ENCODE measurements at places on chromosomes 2 and 18.
A peak's percentile ranks its signal among the peaks of the same experiment; 100 is the strongest.

GRCh38 chr18:23107718-23108117, 27.6 kb upstream of the CABLES1 start:
- DNase-seq = no peak

- no peak for DNase-seq
Observed at GRCh38 chr2:108133457-108133856, 106.3 kb upstream of the SULT1C3 start.

- DNase-seq = no peak
Observed at GRCh38 chr2:179558010-179558934, 293.6 kb upstream of the SESTD1 start.

DNA sequence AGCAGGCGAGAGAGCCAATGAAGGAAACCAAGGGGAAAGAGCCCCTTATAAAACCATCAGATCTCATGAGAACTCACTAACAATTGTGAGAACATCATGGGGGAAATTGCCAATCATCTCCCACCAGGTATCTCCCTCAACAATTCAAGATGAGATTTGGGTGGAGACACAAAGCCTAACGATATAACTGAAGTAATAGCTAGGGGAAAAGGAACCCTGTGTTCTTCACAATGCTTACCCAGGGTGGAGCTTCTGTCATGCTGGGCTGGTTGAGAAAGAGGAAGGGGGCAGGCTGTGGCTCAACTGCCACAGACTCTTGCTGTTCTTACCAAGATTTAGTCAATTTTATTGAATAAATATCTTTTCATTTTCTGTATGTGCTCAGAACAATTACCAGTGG, 392.1 kb upstream of the HS6ST1 start:
- no peak for DNase-seq

DNA sequence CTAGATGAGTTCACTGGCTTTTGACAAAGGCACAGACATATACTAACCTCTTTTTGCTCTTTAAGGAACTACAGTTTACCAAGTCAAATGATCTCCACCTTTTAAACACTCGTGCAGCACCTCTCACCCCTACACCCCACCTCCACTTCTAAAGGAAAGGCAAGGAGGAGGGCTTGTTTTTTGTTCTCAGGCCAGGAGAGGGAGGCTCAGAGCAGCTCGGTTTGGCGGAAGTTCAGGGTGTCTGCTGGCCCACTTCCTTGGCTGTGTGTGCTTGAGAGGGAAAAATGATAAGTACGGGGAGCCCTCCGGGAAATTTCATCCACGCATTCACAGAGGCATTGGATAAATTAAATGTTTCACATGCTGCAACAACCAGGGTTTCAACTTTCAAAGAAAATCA, 667.9 kb downstream of the BCL11A start:
- DNase-seq = no peak

GRCh38 chr2:207149249-207150213, 16.2 kb downstream of the KLF7 start:
- no peak for DNase-seq

GRCh38 chr18:58235001-58235436, 191.0 kb downstream of the NEDD4L start:
- no peak for DNase-seq

DNA sequence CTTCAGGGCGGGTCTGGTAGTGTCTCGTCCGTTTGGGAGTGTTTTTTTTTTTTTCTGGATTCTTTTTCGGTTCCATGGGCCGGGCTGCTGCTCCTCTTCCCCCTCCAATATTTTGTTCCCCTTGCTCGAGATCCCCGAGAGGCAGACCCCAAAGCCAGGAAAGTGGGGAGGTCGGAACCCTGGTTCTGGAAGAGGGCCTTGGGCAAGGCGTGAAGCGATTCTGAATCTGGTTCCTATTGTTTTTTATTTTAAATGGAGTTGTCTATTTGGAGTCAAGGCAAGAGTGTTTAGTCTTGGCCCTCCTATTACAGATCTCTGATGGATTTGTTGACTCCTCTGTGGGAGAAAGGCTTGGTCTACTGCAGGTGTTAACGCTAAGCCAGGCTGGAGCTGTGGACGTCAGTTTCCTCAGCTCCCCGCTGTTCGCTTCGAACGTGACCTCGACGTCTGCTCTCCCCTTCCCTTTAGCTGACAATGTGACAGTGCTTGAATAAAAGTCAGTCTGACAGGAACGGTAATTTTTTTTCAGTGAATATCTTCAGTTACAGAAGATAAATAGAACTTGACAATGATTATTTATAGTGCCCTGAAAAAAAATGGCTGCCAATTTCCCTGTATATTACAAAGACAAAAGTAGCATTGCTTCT, 683 bp upstream of the DNAJC27 start:
- peak; percentile 6 for DNase-seq

- no peak for DNase-seq
Observed at GRCh38 chr2:51723691-51724090, 691.8 kb upstream of the NRXN1 start.

DNA sequence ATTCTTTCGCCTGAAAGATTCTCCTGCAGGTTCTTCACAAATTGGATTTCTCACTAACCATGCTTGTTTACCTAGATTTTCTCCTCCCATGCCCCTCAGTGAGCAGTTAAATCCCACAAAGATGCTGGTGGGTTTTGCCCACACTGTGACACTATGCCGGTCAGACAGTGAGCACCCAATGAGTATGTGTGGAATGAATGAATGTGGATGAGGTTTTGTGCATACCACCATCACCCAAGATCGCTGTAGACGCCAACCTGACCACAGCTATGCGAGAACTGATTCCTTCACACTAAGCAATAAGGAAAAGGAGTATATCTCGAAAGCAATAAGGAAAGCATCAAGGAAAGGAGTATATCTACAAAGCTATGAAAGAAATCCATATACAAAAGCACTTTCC, 116.7 kb downstream of the PID1 start:
- no peak for DNase-seq

DNA sequence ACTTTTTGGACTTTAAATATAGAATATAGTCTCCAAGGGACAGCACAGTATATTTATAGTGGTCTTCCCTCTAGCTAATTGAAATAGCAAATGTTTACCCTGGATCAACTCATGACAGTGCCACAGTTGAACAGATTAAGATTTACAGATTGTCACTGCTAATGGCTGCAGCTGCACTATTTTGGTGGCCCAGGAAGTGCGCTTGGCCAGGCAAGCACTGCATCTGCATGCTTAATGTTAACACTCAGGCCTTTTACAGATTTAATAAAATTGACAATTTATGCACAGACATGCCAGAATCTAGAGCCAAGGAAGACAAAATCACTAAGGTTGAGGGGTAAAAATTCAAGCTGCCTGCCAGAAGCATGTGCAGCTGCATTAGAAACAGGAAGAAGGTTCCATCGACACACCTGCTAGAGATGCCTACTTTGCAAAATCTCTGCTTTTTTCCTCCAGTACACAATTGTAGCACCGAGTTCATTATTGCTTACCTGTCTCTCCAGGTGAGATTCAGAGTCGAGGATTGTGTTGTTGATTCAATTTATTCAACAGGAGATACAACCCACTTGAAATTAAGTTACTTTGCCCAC, 1042.3 kb upstream of the NRXN1 start:
- no peak for DNase-seq

GRCh38 chr2:118639371-118639770, 208.1 kb downstream of the EN1 start:
- DNase-seq = no peak

DNA sequence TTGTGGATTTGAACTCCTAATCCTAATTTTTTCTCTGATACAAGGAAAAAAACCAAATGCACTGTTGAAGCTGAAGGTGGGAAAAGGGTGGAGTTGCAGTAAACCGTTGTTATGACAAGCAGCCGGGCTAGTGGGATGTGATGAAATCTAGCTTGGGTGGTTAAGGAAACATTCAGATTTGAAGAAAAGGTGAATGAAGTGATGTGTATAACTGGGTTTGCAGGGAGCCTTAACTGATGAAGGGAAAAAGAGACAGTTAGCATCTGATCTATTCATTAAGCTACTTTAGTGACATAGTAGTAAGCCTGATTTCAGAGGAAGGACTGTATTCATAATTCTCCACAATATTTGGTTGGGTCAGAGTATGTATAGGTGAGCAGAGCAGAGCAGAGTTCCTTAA, 3.5 kb downstream of the EML6 start:
- DNase-seq = no peak

DNA sequence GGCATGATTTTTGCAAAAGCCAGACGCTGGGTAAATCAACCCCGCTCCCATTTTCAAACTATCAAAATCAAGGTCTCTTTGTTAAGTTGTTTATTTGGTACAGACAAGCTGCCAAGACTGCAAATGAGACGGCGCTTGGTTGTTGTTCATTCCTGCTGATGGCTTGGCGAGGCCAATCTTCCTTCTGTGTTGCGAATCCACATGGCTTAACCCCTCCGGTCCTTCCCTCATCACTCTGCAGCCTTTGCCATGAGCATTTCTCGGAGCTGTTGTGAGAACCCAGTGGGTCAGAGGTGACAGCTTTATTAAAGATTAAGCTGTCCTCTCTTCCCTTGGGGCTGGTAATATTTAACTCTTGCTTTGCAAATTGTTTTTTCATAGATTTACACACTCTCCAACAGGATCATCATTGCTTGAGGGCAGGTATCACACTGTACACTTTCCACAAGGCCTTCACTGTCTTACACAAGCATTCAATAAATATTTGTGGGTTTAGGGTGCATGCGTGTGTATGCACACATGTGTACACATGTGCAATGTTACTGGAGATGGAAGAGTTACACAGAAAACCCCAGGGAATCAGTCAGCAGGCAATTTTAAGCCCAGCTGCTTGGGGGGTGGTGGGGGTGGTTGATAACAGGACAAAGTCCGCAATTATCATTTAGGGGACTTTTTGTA, 27.8 kb upstream of the KCNF1 start:
- DNase-seq = no peak

GRCh38 chr2:206232287-206233035, 42.0 kb upstream of the ZDBF2 start:
- DNase-seq = no peak

- DNase-seq = no peak
Observed at GRCh38 chr2:46032996-46033395, 264.2 kb upstream of the EPAS1 start.

- DNase-seq = no peak
Observed at GRCh38 chr2:223890721-223891120, 53.3 kb upstream of the AP1S3 start.

- DNase-seq = no peak
Observed at GRCh38 chr2:183455056-183455455, 330.8 kb downstream of the NUP35 start.

DNA sequence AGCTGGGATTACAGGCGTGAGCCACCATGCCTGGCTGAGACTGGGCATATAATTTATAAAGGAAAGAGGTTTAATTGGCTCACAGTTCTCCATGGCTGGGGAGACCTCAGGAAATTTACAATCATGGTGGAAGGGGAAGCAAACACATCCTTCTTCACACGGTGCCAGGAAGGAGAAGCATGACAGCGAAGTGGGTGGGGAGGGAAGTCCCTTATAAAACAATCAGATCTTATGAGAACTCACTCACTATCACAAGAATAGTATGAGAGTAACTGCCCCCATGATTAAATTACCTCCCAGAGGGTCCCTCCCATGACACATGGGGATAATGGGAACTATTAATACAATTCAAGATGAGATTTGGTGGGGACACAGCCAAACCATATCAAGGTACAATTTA, 7.8 kb upstream of the LCLAT1 start:
- no peak for DNase-seq

DNA sequence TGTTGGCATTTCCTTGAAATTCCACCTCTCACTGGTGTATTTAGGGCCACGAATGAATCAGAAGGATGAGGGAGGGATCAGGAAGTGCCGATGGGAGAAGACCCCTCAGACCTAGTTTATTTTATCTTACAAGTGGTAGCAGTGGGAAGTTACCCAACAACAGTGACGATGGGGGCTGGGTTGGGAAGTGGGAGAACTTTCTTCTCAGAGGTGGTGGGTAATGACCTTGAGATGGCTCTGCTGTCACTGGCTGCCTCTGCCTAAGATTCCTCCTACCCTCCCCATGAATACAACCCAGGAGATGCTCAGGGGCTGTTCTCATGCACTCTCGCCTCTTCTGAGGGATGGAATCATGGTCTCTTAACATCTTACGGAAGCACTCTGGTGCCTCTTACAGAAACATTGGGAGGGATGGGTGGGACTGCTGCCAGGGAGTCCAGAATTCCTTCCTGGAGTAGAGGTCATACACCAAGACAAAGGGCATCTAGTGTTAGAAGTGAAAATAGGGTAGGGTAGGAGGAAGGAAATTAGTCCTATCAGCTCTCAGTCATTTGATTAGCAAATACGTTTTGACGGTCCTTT, 58.5 kb upstream of the TXNDC2 start:
- DNase-seq = no peak

DNA sequence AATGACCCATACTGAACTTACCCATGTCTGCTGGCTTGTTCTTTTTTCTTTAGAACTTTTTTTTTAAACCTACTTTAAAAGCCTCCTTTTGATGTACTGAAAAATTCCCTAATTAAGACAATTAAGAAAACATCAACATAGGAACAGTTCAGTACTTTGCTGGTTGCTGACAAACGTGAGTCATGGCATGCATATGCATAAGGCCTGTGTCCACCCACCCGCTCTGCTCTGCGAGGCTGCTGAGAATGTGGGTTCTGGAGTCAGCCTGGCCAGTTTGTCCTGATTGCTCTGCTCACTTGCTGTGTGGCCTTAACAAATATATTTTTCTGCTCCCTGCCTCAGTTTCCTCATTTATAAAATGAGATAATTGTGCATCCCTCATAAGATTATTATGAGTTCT, 27.3 kb downstream of the LAMA3 start:
- DNase-seq = no peak

- no peak for DNase-seq
Observed at GRCh38 chr2:155372969-155373368, 674.5 kb downstream of the KCNJ3 start.

DNA sequence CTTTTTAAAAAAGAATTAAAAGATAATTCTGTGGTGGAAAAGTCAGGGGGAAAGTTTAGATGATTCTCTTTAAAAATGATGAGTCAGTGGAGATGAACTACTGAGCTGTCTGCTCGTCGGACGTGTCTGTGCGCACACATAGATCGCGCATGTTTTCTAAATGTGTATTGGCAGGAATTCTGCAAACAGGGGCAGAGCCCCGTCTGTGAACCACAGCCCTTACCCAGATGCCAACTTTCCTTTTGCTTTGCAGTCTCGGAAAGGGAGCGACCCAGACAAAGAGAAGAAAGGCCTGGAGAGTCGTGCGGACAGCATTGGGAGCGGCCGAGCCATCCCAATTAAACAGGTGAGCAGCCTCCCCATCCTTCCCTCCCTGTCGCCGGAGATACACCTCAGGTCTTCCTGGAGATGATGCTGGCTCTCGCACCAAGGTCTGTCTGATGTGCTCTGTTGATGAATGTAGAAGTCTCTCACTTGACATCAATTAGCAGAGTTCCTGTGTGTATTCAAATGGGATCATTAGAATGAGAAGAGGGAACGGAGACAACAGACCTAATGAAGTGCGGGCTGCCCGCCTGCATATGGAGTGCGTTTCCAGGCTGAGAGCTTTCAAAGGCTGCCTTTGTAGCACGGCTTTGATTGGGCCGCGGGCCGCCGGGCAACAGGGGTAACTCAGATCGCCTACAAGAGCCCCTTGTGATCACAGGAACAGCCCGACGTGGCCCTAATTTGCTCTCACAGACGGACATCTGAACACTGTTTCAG, 313.3 kb downstream of the AGAP1 start:
- no peak for DNase-seq

GRCh38 chr2:9639000-9639602, 8.3 kb upstream of the YWHAQ start:
- no peak for DNase-seq

GRCh38 chr2:15485949-15486348, 75.2 kb downstream of the NBAS start:
- no peak for DNase-seq

Data from stimulated activated CD8-positive, alpha-beta memory T cell treated with anti-CD3 and anti-CD28 coated beads, Interleukin-4, amount 100 ng/mL, for 1 hour (primary cell).